ENCODE measurements at places on chromosomes 4 and X. TPM values are rescaled to one million over a fixed set of nuclear protein-coding genes. Genes with fewer than 3 reads are reported as not detected.

DNA sequence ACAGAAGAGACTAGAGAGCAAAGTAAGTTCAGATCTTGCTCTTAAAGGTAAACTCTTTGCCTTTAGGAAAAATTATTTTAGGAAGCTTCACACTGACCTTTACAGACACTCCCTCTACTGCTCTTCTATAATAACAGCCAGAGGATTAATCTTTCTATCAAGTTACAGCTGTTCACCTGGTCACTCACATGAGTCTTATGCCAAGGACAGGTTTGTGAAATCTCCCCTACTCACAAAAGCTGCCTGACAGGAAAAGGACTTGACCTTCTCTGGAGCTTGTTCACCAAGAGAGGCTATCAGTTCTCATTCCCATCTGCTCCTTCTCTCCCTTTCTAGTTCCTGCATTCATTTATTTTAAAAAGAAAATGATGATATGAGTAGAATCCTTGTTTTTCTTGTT is 117.3 kb downstream of the C4orf51 start:
- no peak for DNase-seq

DNA sequence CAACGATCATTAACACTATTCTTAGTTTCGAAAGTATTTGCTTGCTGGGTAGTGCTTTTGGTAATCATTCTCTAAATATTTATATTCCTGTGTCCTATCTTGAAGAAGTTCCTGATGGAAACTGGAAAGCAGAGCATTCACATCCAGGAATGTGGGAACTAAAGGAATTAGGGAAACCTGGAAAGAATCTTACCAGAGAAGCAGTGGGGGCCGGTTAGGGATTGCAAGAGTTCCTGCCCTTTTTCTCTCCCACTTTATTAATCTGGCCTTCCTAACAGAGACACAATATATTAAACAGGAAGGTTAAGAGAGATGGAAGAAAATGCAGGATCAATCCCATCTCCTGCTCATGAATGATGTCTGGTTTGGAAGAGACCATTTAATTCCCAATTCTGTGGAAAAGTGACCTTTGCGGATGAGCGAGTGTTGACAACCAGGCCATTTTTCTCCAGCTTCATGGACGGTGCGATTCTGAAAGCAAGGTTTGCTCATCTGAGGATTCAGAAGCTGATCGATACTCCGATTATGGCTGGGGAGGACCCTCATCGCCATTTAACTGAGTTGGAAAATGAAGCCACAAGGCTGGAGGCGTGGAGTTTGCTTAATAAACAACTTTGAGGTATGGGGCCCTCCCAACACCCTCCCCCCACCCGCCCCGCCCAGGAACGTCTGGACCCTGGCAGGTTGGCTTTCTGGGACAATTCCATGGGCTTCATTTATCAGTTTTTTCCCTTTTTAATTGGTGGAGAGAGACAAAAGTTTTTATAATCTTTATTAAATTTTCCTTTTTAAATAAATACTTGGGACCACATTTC is 52.3 kb downstream of the C4orf51 start:
- DNase-seq = no peak

GRCh38 chr4:3323071-3323481 is 30.3 kb downstream of the RGS12 start:
- no peak for DNase-seq

- DNase-seq = no peak
Measured at GRCh38 chr4:80187677-80188076, 9.6 kb upstream of the PRDM8 start.

DMD gene
- total RNA-seq = 23.0 TPM

SPIN2A gene
- total RNA-seq = not detected
